ENCODE measurements at places on chromosomes 1 and 21.
A peak's percentile ranks its signal among the peaks of the same experiment; 100 is the strongest.

DNA sequence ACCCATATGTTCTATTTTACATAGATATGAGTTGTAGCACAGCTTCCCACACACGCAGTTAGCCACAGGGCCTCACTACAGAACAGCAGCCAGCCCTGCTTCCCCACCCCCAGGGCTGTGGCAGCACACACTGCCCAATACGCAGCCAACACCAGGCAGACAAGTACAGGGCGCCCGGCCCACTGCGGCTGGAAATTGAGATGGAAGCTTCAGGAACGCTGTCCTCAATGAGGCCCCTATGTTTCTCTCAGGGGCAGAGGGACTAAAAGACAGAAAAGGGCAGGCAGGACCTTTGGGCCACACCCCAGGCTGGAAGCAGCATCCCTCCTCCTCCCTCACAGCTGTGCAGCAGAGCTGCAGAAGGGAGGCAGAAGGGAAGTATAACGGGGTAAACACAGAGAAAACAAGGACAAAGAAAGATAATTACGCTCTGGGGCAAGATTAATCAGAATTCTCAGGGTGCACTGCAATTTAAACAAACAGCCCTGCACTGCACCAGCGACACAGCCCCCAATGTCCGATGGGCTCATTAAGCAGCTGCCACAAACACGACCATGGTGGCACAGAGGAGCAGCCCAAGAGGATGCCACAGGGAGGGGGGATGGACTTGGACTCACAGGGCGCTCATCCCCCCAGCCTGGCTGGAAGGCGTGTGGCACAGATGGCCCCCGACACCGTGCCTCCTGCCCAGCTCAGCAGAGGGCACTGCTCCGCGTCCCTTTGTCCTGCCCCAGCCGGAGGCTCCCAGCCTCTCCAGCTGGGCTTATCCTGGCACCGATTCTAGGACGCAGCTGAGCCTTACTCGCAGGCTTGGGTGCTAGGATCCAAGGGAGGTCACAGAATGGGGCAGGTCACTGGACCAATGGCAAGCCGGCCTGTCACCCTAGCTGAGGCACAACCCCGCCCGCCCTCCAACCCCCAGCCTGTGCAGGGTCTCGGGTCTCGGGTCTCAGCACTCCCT lies 14.2 kb downstream of the WDR4 start:
- DNase-seq, result no peak

DNA sequence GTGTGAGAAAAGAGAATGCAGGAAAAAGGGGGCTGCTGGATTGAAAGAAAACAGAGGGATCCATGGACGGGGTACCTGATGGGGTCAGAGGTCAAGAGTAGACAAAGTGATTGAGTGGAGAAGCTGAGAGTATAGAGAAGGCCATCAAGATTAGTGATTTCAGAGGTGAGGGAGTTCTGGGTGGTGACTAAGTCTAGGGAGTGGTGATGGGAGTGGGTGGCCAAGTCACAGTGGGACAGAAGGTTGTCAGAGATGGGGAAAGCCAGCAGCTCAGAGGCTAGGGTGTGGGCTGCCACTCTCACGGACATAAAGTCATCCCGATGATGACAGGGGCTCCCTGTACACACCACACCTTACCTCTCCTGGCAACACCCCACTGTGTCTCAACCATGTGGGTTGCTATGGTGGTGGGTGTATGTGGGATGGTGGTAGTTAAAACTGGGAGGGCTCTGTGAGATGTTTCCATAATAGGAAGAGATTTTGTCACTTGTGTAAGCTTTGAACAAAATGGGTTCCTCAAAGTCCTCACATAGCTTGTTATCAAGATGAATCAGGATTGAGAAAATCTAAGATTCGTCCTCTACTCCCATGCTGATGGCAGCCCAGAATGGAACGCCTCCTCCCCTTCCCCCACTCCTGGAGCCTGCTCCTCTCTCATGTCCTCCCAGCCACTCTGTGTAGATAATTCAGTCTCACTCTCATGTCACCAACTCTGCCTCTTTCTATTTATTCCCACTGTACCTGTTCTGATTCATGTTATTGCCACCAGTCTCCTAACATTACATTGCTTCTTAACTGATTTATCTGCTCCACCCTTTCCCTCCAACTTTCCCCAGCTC lies 20.3 kb upstream of the CSF1 start:
- no peak for DNase-seq

GRCh38 chr1:192762265-192762664 lies 46.6 kb upstream of the RGS2 start:
- no peak for DNase-seq

- DNase-seq, result no peak
Observed at GRCh38 chr1:25083481-25084345, 148.6 kb downstream of the SYF2 start.

- DNase-seq, result no peak
Observed at GRCh38 chr1:56468518-56468917, 110.8 kb downstream of the PLPP3 start.

GRCh38 chr1:204180133-204180532 lies 14.0 kb upstream of the REN start:
- DNase-seq, result no peak

GRCh38 chr1:229185963-229186362 lies 84.9 kb upstream of the RAB4A start:
- no peak for DNase-seq

DNA sequence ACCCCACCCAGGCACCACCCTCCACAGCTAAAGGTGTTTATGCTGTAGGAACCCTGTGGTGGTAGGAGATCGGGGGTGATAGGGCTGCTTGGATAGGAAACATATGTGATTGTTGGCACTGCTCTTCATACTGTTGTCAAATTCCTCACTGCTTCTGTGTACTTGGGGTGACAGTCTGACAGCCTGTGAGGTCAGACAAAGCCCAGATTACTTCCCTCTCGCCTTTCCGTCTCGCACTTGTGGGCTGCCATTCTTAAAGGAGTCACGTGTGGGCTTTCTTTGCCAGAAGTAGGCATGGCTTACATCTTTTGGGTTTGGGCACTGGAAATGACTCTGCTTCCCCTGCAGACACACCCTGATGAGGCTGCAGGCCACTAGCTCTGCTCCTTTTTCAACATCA lies 363.8 kb downstream of the DISC1 start:
- DNase-seq, result no peak

- no peak for DNase-seq
Observed at GRCh38 chr1:178706432-178706831, 18.6 kb upstream of the RALGPS2 start.

- DNase-seq, result no peak
Observed at GRCh38 chr21:36478941-36479340, 981 bp downstream of the CLDN14 start.

DNA sequence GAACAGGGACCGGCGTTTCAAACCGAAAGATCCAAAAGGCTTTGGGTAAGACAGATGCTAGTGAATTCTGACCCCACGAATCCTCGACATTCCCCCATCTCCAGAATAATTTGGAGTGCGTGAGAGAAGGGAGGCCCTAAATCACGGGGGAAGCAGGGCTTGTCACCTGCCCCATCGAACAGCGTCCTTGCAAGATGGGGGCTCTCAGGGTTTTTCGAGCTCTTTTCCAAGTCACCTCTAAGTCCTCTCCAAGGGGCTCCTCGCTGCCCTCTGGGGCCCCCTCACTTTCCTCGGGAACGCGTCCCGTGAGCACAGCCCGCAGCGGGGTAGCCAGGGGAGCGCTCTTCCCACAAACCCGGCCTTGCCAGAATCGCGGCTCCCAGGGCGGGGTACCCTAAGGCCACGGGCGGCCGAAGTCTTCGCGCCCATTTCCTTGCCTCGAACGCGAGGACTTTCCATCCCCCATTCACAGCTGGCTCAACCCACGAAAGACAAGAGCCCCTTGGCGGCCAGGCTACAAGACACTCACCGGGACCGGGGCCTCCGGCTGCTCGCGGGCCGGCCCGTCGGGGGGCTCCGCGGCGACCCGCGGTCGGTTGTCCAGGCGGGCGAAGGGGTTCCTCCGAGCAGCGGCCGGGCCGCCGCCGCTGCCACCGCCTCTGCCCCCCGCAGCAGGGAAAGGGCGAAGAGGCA lies 546 bp downstream of the DONSON start:
- peak; percentile 20 for DNase-seq

DNA sequence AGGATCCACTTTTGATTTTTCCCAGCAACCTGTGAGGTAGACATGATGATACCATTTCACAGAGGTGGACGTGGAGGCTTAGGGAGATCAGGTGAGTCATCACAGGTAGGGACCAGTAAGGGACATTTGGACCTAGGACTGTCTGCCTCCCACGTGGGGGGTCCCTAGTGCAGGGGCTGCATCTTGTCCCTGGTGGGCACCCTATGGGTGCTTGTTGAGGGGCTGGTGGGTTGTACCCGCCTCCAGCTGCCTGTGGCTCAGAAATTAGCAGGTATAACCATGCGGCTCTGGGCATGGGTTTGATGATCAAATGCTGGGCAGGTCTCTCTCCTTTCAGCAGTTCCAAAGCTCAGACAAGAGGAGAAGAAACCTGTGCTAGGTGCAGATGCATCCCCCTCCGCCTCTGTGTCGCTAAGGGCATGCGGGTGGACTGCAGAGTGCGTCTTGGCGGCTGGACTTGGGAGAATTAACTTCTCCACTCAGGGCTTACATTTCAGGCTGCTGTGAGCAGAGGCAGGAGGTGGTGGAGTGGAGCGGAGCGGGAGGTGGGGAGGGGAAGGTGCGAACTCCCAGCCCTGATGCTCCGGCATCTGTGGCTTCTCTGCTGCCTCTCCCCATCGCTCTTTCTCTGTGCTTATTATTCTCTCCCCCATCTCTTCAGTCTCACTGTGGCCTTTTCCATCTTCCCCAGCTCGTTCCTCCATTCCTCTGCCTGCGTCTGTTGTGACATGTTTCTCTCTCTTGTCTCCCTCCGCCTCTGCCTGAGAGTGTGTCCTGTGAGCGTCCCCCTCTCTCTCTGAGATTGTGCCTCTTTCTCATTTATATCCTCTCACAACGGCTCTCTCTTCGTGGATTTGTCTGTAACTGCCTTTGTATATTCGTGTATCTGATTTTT lies 146.8 kb downstream of the PTPRU start:
- DNase-seq, result no peak

- no peak for DNase-seq
Observed at GRCh38 chr1:160731990-160732389, 7.1 kb upstream of the SLAMF7 start.

GRCh38 chr1:154777781-154778180 lies 92.3 kb downstream of the KCNN3 start:
- no peak for DNase-seq

GRCh38 chr1:12501661-12502060 lies 116.3 kb downstream of the DHRS3 start:
- no peak for DNase-seq

DNA sequence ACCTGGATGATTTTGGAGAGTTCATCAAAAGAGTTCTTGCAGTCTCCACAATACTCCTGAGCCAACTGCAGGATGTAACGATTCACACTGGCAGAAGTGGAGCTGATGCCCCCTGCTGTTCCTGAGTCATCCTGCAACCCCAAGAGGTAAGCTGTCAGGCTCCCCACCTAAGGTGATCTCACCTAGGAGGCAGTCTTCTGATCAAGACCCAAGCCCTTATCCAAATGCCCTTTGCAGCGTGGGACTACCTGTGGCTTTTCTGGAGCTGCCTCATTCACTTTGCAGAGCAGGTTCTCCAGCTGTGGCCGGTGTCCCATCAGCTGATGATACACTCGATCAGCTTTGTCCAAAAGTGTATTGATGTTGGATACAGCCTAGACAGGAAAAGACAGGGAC lies 96.4 kb downstream of the UBR4 start:
- DNase-seq, result no peak

DNA sequence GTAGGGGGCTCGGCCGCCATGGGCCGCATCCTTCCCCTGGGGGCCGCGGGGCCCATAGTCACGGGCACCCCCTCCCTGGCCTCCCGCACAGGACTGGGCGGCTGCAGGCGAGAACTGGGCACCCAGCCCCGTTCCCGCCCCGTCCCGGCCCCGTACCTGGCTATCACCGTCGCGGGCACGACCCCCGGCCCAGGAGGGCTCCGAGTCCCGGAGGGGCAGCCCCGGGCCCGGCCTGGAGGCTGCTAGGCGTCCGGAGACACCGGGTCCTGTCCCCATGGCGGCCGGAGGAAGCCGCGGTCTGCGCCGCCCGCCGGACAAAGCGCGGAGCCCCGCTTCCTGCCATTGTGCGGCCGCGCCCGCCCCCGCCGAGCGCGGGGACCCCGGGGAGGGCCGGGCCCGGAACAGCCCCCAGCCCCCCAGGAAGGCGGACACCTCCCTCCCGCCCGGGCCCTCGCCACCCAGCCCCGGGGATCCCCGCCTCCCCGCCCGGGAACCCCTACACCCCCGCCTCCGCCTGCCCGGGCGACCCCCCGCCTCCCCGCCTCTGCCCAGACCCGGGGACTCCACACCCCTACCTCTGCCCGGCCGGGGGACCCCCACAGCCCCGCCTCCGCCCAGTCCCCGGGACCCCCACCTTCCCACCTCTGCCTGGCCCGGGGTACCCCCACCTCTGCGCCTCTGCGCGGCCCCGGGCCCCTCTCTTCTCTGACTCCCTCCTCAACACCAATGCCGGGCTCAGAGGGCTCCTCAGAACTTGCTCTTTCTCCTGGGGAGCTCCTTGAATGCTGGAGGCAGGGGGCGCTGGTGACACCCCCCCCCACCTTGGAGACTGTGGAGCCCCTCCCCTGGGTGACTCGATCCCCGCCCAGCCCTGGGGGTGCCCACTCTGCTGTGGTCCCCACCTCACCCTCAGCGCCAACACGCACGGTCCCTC lies 6.0 kb downstream of the PLEKHG5 start:
- no peak for DNase-seq

Measured in activated CD4-positive, alpha-beta T cell treated with anti-CD3 and anti-CD28 coated beads, Interleukin-2, amount 50 U/mL, for 24 hours (primary cell).